ENCODE measurements at places on chromosomes 1 and 21. TPM values are rescaled to one million over a fixed set of nuclear protein-coding genes. Genes with fewer than 3 reads are reported as not detected.

DNA sequence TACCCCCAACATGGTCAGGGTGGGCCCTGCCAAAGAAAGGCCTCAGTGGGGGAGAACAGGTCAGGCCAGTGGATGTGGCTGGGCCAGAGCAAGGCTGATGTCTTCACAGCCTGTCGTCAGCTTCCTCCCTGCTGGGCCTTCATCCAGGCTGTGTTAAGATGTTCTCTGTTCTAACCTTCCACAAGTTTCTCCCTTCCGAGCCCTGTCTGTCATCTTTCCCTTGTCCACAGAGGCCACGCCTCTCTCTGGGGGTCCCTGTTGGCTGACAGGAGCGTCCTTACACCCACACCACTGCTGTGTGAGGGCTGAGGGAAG lies 36.2 kb downstream of the SIM2 start:
- DNase-seq, result no peak

Gene CR1L
- total RNA-seq, result not detected

Gene TFF3
- total RNA-seq, result 19.6 TPM

DNA sequence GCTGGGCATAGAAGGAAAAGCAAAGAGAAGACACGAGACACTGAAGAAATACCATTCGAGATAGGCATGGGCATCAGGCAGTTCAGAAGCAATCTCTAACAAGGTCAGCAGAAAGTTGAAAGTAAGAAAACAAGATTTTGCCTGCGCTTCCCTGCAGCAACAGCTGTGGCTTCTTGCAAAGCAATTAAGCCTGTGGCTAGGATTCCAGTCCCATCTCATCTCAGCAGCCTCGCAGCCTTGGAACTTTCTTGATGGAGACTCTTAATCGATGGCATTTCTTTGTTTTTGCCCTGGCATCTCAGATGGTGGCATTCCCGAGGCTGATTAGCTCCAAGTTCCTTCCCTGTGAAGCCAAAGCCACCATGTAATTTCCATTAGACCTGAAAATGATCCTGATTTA lies 64.6 kb upstream of the SPAG17 start:
- no peak for DNase-seq

Gene CFAP74
- total RNA-seq, result 0.35 TPM

Gene DCST1
- total RNA-seq, result not detected

Gene SLC45A3
- total RNA-seq, result 8.6 TPM

Gene S100A7A
- total RNA-seq, result not detected

- DNase-seq, result no peak
Observed at GRCh38 chr1:65112811-65113210, 35.2 kb upstream of the AK4 start.

DNA sequence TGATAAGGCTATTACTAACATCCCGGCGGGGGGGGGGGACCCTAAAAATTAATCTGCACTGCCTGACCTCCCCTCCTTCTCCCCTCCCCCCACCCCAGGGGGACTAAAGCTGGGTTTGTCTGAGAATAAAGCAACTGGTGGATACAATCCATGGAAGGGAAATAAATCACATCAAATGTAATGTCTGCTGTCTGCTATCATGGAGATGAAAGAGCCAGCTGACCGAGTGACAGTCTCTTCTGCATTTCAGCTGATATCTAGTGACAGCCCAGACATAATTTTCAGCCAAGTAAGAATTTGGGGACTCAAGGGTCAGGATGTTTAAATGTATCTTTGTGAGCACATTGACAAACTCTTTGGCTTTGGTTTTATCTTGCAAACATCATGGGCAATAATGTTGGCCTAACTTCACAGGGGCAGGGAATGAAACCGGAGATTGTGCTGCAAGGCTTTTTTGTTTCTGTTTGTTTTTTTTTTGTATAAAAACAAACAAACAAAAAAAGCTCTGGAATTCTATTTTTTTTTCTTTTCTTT lies 44.7 kb downstream of the HTR6 start:
- no peak for DNase-seq

DNA sequence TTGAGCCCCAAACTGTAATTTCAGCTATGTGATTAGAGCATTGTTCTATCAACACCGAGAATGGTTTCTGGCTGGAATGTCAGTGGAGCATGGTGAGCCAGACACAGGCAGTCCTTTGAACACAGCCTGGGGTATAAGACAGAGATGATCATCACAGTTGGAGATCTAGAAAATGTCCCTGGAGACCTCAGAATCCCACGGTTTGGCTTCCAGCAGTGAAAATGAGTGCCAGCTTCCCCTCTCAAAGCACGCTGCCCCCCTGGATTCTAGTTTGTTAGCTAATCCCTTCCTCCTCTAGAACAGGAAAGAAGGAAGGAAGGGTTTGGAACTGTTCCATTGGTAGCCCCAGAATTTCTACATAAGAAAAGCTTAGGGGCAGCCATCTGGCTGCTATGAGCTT lies 59.9 kb upstream of the JAK1 start:
- no peak for DNase-seq

- peak; percentile 78 for DNase-seq
Observed at GRCh38 chr1:24932284-24932683, 2.2 kb upstream of the RUNX3 start.

DNA sequence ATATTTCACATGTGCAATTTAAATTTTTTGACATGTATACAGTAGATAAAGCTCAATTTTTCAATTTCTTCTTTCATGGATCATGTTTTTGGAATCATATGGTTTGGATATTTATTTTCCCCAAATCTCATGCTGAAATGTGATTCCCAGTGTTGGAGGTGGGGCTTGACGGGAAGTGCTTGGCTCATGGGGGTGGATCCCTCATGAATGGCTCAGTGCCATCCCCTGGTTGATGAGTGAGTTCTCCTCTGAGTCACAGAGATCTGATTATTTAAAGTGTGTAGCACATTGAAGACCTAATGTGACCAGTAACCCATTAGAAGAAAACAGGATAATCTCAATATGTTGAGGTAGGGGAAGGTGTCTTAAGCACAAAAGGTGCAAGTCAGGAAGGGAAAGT lies 9.1 kb upstream of the IFI16 start:
- DNase-seq, result peak; percentile 69

GRCh38 chr1:15848143-15848928 lies 829 bp downstream of the SPEN start:
- peak; percentile 80 for DNase-seq

DNA sequence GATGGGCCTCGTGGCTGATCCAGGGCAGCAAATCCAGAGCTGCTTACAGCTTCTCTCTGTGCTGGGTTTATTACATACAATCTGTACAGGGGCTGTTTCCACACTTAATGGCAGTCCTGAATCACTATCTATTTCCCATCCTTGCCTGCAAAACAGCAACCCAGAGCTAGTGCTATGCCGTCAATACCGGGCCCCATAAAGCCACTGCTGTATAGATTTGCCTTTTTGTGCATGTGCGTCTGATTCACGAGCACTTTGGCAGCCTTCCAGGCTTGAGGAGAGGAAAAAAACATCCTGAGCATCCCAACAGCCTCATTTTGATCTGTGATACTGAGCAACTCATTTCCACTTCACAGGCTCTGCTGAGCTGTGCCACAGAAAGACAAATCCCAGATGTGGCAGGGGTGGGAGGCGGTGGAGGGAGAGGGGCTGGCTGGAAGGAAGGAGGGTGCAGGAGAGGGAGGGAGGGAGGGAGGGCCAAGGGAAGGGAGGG lies 65.2 kb upstream of the TARBP1 start:
- no peak for DNase-seq

DNA sequence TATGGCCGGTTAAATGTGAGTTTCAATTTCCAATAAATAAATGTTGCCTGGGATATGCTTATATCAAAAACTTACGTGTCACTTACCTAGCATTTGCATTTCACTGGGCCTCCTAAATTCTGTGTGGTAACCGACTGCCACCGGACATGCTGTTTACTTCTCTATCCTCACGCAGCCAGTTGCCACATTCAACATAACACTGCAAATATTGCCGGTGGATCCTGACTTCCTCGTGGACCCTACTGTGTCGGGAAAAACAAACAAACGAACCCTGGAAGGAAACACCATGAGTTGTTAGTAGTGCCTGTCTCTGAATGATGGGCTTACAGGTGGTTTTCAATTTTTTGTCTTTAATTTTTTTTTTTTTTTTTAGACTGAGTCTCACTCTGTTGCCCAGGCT lies 54.1 kb downstream of the RIPK4 start:
- DNase-seq, result peak; percentile 19

DNA sequence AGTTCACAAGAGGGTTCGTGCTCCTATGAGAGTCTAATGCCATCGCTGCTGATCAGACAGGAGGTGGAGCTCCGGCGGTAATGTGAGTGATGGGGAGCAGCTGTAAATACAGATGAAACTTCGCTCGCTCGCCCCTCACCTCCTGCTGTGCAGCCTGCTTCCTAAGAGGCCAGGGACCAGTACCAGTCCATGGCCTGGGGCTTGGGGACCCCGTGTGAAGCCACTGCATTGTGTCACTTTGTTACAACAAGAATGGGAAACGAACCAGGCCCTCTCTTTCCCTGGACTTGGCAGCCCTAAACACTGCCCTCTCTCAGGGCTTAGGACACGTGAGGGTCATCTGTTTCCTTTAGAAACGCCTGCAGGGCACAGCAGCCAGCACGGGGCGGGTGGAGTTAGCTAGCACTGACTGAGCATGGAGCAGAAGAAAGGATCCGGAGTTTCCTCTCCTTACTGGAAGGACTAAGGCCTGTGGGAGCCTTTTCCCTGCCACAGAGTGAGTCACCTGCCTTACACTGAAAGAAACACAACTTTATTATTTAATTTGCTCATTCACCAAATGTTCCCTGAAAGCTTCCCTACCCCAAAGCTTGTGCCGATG lies 185.2 kb upstream of the TMEM51 start:
- DNase-seq, result no peak

Gene AIRE
- total RNA-seq, result not detected

Gene GPR52
- total RNA-seq, result 1.9 TPM

DNA sequence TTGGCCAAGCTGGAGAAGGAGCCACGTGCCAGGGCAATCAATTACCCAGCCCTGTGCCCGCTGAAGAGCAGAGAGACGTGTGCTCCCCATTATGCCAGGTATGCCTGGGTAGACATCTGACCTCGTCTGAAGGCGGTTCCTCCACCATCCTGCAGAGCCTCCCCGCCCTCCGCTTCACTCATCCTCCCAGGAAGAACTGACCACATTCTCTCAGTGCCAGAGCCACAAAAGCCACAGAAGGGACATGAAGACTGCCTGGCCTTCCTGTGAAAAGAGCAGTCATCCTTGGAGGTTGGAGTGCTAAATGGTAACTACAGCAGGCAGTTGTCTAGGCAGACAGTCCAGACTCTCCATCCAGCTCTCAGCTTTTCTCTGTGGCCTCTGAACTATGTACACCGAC lies 12.0 kb downstream of the SYT2 start:
- no peak for DNase-seq

DNA sequence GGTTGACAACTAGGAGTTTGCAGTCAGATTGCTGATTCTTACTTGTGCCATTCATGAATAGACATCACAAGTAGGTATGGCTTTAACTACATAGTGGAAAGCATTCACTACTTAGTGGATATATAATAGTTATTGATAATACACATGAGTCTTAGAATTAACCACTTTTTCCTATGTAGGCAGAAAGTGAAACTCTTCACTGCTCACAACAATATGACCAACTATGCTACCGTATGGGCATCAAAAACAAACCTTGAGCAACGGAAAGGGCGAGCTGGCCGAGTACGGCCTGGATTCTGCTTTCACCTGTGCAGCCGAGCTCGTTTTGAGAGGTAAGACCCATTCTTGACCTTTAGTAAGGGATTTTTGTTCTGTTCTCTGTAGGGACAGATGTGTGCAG lies 38.7 kb downstream of the DHX9 start:
- DNase-seq, result no peak

Gene TIAM1
- total RNA-seq, result 27.3 TPM

- no peak for DNase-seq
Observed at GRCh38 chr1:89578946-89579684, 53.8 kb upstream of the LRRC8C start.

GRCh38 chr21:43934116-43934515 lies 69.1 kb downstream of the AGPAT3 start:
- no peak for DNase-seq

Gene GPR137B
- total RNA-seq, result 26.5 TPM

- peak; percentile 70 for DNase-seq
Observed at GRCh38 chr1:117570988-117571409, 34.8 kb upstream of the TENT5C start.

- no peak for DNase-seq
Observed at GRCh38 chr21:17454315-17455027, 58.4 kb upstream of the CXADR start.

- DNase-seq, result no peak
Observed at GRCh38 chr1:13867603-13868002, 167.6 kb downstream of the PRDM2 start.

DNA sequence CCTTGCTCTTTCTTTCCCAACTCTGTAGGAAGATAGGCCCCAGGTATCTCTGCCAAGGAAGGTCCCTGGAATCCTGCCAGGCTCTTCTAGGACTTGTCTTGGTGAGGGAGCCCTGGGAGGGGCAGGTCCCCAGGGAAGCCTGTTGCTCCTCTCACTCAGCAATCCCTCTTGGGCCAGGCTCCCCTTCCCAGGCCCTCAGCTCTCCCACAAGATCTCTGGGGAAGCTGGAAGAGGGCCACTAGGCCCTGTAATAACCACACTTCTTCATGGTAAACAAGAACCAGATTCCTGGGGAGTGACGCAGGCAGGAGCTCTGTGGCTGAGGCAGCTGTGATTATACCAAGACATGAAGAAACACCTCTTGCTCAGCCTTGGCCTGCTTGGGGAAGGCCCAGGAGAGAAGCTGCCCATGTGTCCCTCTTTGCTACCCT lies 9.9 kb upstream of the MAPKAPK2 start:
- peak; percentile 83 for DNase-seq

- DNase-seq, result no peak
Observed at GRCh38 chr21:31509194-31510017, 150.1 kb upstream of the SOD1 start.

DNA sequence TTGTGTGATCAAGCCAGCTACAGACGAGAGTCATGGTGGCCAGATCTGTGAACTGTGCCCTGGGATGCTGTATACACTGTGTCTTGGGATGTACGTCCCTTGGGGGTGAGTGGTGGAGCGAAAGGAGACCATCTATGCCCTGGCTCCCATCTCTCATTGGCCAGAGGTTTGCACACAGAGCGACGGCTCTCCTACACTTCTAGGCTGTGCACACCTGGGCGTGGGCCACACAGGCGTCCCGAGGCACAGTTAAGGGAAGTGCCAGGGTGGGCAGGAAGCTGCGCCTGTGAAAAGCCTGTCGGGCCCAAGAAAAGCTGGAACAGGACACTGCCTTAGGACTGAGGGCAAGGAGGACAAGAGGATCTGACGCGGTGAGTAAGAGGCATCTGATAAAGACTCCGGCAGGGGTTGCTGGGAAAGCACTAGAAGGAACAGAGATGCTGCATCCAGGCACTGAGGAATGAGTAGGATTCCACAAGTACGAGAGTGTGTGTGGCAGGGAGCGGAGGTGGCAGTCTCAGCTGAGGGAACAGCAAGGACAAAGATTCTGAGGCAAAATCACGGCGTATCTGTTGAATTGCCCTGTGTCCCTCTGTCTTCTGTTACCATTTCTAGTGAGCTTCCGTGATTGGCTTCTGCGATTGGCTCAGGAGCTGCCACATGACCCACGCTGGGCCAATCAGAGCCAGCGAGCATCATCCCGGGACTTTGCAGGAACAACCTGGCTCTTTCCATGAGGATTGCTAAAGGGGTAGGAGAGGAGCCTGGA lies 67.9 kb upstream of the ZBTB40 start:
- DNase-seq, result no peak

GRCh38 chr1:204475656-204476432 lies 18.8 kb downstream of the PIK3C2B start:
- peak; percentile 43 for DNase-seq

Gene GPN2
- 24.6 TPM for total RNA-seq
